ENCODE measurements at places on chromosomes 12 and 14. TPM values are rescaled to one million over a fixed set of nuclear protein-coding genes. Genes with fewer than 3 reads are reported as not detected.
A peak's percentile ranks its signal among the peaks of the same experiment; 100 is the strongest.

GRCh38 chr12:30074916-30075315 is 291.2 kb upstream of the TMTC1 start:
- H3K4me3 ChIP-seq: no peak overlapping the region
- no peaks in the 10 kb centered on the region for H3K36me3 ChIP-seq
- H3K27ac ChIP-seq: no peak overlapping the region
- no peaks in the 10 kb centered on the region for H3K4me1 ChIP-seq
- DNase-seq: no peak

GRCh38 chr14:31122098-31122611 is 85.4 kb downstream of the HECTD1 start:
- no peak overlapping the region for H3K4me3 ChIP-seq
- H3K27ac ChIP-seq: peak overlapping the region; percentile 5
- no peak for DNase-seq
- peaks cover 31% of the 10 kb centered on the region for H3K36me3 ChIP-seq
- no peaks in the 10 kb centered on the region for H3K4me1 ChIP-seq

GRCh38 chr14:52937869-52938268 is 13.0 kb downstream of the FERMT2 start:
- H3K36me3 ChIP-seq: peaks cover 12% of the 10 kb centered on the region
- DNase-seq: no peak
- peak overlapping the region; percentile 38 for H3K27ac ChIP-seq
- H3K4me3 ChIP-seq: no peak overlapping the region
- peaks cover 76% of the 10 kb centered on the region for H3K4me1 ChIP-seq

Gene MSI1
- 2.6 TPM for total RNA-seq

GRCh38 chr12:2772370-2772769 is 22.4 kb upstream of the FKBP4 start:
- no peaks in the 10 kb centered on the region for H3K4me1 ChIP-seq
- no peak for DNase-seq
- peaks cover 31% of the 10 kb centered on the region for H3K27me3 ChIP-seq
- peaks cover 5% of the 10 kb centered on the region for H3K36me3 ChIP-seq

DNA sequence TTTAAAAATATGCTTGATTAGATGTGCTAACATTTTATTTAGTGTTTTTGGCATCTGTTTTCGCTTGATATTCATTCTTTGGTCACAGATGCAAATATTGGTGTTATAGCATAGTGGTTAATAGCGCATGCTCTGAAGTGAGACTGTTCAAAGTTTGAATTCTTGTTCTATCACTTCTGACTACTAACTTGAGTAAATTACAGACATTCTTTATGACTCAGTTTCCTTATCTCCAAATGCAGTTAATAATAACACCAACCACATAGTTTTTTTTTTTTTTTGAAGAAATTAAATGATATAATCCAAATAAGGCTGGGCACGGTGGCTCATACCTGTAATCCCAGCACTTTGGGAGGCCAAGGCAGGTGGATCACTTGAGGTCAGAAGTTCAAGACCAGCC is 81.0 kb downstream of the TMX1 start:
- DNase-seq: no peak
- no peak overlapping the region for H3K27ac ChIP-seq
- peaks cover 3% of the 10 kb centered on the region for H3K36me3 ChIP-seq
- H3K4me3 ChIP-seq: no peak overlapping the region

- H3K4me3 ChIP-seq: no peak overlapping the region
- H3K36me3 ChIP-seq: no peaks in the 10 kb centered on the region
- no peaks in the 10 kb centered on the region for H3K4me1 ChIP-seq
- H3K27ac ChIP-seq: no peak overlapping the region
- DNase-seq: no peak
- peaks cover 26% of the 10 kb centered on the region for H3K27me3 ChIP-seq
Measured at GRCh38 chr12:99810718-99811593, 163.4 kb downstream of the GARIN6 start.

DNA sequence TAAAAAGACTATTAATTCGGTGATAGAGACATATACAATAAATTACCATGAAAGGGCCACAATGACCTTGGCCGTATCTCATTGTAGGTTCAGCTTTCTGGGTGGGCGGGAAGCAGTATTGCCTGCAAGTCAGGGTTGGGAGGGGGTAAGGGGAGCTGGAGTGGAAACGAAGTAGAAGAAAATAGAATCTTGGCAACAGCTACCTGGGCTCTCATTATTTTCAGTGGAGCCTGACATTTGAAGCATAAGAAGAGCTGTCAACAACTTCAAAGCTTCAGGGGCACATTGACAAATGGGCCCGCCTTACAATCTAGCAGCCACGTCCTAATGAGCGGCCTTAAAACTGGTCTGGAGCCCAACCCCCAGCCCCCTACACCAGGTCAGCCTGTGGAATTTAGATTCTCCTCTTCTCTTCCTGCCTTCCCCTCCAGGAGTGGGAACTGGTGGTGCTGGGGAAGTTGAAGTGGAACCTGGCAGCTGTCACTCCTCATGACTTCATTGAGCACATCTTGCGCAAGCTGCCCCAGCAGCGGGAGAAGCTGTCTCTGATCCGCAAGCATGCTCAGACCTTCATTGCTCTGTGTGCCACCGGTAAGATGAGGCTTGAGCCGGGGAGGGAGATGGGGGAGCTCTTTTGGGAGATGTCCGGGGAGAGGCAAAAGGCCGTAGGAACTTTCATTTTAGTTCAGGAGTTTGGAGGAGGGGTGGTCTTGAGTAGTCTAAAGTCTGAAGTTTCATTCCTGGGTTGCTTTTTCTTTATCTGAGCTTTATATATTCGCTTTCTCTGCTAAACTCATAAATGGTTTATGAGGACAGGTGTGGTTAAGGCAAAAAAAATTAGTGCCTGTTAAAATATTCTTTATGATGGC is 5.0 kb downstream of the CCND2 start:
- H3K27me3 ChIP-seq: peaks cover 16% of the 10 kb centered on the region
- no peak overlapping the region for H3K4me3 ChIP-seq
- DNase-seq: no peak
- H3K27ac ChIP-seq: no peak overlapping the region
- peaks cover 23% of the 10 kb centered on the region for H3K4me1 ChIP-seq

- peaks cover 23% of the 10 kb centered on the region for H3K4me1 ChIP-seq
- no peak overlapping the region for H3K27ac ChIP-seq
- H3K27me3 ChIP-seq: no peaks in the 10 kb centered on the region
- no peaks in the 10 kb centered on the region for H3K36me3 ChIP-seq
- H3K4me3 ChIP-seq: no peak overlapping the region
Measured at GRCh38 chr14:104788873-104789663, 6.5 kb downstream of the AKT1 start.

DNA sequence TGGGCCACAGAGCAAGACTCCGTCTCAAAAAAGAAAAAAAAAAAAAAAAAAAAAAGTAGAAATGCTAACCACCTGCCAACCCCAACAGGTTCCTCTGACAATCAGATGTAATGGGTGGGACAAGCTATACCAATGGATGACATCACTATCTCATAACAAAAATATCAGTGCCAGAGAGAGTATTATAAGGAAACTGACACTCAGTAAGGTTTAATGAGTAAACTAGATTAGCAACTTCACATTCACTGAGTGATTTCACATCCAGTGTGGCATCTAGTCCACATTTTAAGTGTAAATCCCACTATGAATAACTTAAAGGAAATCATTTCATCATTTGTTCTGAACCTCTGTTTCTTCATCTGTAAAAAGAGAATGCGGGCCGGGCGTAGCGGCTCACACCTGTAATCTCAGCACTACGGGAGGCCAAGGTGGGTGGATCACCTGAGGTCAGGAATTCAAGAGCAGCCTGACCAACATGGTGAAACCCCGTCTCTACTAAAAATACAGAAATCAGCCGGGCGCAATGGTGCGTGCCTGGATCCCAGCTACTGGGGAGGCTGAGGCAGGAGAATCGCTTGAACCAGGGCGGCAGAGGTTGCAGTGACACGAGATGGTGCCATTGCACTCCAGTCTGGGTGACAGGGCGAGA is 1.8 kb downstream of the SART3 start:
- H3K4me1 ChIP-seq: peaks cover 63% of the 10 kb centered on the region
- no peaks in the 10 kb centered on the region for H3K27me3 ChIP-seq
- DNase-seq: no peak
- H3K4me3 ChIP-seq: peak overlapping the region; percentile 100
- peak overlapping the region; percentile 100 for H3K27ac ChIP-seq

Gene TAS2R8
- total RNA-seq: not detected

DNA sequence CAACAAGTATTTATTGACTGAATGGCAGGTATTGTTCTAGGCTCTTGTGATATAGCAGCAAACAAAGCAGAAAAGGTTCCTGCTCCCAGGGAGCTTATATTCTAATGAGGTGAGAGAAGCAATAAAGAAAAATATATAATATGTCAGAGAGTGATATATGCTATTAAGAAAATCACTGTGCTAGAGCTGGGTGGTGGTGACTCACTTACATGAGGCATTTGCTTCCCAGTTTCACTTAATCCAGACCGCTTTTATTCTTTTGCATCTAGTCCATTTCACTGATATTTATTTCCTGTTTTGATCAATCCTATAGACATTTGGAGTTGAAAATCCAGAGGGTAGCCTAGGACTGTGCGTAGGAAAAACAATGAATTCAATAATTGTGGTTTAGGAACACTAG is 17.5 kb downstream of the TRHDE start:
- no peaks in the 10 kb centered on the region for H3K36me3 ChIP-seq
- H3K27ac ChIP-seq: no peak overlapping the region
- peaks cover 10% of the 10 kb centered on the region for H3K27me3 ChIP-seq
- no peak for DNase-seq

Gene PMEL
- total RNA-seq: 0.45 TPM

- no peak overlapping the region for H3K4me3 ChIP-seq
- H3K4me1 ChIP-seq: peaks cover 11% of the 10 kb centered on the region
- no peak for DNase-seq
- peak overlapping the region; percentile 80 for H3K27ac ChIP-seq
Measured at GRCh38 chr14:92719421-92719820, 29.0 kb downstream of the LGMN start.

DNA sequence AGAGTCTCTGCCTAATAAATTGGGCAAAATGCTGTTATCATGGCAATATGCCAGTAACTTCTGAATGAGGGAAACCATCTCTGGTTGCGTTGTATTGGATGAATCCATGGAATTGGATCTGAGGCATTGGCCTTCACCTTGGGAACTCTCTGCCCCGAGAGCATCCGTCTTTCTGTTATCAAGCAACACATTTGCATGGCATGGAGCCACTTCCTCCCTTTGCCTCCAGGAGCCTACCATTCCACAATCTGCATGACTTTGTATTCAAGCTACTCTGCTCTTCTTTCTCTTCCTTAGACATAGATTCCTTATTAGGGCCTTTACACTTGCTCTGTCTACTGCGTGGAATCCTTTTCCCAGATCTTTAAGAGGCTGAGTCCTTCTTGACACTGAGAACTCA is 57.2 kb downstream of the RIC8B start:
- no peaks in the 10 kb centered on the region for H3K4me1 ChIP-seq
- no peak overlapping the region for H3K4me3 ChIP-seq

- no peak overlapping the region for H3K27ac ChIP-seq
- no peak for DNase-seq
- H3K27me3 ChIP-seq: no peaks in the 10 kb centered on the region
- no peak overlapping the region for H3K4me3 ChIP-seq
- H3K36me3 ChIP-seq: peaks cover 4% of the 10 kb centered on the region
Measured at GRCh38 chr12:121520586-121521086, 60.2 kb downstream of the KDM2B start.

GRCh38 chr12:66638666-66639065 is 40.2 kb downstream of the GRIP1 start:
- H3K36me3 ChIP-seq: no peaks in the 10 kb centered on the region
- no peak overlapping the region for H3K27ac ChIP-seq
- DNase-seq: no peak
- peaks cover 30% of the 10 kb centered on the region for H3K4me1 ChIP-seq
- no peaks in the 10 kb centered on the region for H3K27me3 ChIP-seq
- H3K4me3 ChIP-seq: no peak overlapping the region

GRCh38 chr12:109170324-109170723 is 53.9 kb downstream of the ACACB start:
- H3K36me3 ChIP-seq: peaks cover 20% of the 10 kb centered on the region
- no peaks in the 10 kb centered on the region for H3K4me1 ChIP-seq
- H3K27me3 ChIP-seq: no peaks in the 10 kb centered on the region
- no peak overlapping the region for H3K4me3 ChIP-seq
- no peak overlapping the region for H3K27ac ChIP-seq

DNA sequence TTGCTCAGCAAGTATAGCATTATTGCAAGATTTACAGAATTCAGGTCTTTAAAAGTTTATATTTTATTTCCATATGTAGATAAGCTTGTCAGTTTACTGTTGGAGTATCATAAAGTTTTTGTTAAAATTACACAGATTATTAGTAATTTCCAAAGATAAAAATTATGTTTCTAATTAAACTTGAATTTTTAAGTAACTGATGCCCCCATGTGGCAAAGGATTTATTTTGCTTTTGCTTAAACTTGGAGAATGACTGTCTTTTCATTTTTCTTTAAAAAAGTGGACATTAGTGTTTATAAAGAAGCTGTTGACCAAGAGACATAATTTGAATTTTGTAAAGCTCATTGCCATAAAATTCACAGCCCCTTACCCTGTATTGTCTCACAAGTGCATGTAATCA is 45.8 kb downstream of the ETNK1 start:
- no peaks in the 10 kb centered on the region for H3K27me3 ChIP-seq
- peaks cover 2% of the 10 kb centered on the region for H3K36me3 ChIP-seq
- DNase-seq: no peak

GRCh38 chr14:68282479-68283377 is 463.1 kb downstream of the RAD51B start:
- DNase-seq: no peak
- no peak overlapping the region for H3K27ac ChIP-seq
- H3K4me3 ChIP-seq: no peak overlapping the region
- no peaks in the 10 kb centered on the region for H3K36me3 ChIP-seq
- peaks cover 11% of the 10 kb centered on the region for H3K4me1 ChIP-seq

GRCh38 chr12:53268630-53269562 is 797 bp downstream of the ESPL1 start:
- H3K27me3 ChIP-seq: no peaks in the 10 kb centered on the region
- DNase-seq: no peak
- H3K36me3 ChIP-seq: no peaks in the 10 kb centered on the region

DNA sequence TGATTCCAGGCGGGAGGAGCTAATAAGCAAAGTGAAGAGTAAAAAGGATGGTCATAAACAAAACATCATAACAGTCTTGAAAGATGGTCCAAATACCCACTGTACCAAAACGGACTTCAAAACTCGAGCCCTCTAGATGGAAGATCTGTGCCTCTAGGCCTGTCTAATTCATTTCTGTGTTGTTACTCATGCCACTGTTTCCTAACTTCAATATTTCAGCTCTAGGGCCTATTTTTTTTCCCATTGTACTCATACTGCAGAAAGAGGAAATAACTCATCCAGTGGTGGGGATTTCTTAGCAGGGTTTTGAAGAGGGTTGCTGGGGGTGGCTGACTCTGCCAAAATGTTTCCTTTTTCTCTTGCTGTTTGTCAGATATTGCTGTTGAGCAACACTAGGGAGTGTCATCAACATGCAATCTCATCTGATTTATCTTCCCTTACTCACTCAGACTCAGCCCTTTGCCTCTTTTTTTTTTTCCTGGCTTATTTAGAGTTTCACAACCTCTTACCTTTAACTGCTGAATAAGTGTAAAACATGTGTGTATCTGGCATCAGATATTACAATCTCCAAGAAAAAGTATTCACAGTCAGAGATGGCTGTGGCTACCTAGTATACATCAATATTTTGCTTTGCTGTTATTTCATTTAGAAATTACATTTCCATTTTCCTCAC is 189.6 kb downstream of the DUSP6 start:
- no peak overlapping the region for H3K4me3 ChIP-seq
- DNase-seq: no peak
- H3K27me3 ChIP-seq: no peaks in the 10 kb centered on the region
- H3K27ac ChIP-seq: no peak overlapping the region
